ENCODE measurements at places on chromosomes 7 and 10.

DNA sequence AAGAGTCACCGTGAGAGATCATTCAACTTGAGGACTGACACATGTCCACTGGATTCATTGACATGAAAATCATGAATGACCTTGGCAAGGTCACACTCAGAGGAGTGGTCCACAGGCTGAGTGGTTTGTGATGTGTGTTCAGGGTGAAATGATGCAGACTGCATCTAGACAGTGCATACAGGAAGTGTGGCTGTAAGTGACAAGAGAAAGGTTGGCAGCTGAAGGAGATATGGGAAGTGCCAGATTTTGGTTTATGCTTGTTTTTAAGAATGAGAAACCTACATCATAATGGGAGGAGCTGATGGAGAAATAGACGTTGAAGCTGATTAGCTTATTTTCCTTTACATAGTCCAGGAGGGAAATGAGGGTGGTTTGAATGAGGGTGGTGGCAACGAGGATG lies 64.8 kb upstream of the VIPR2 start:
- no peak for DNase-seq

- DNase-seq, result no peak
Measured at GRCh38 chr10:43214071-43214955, 52.6 kb downstream of the RASGEF1A start.

DNA sequence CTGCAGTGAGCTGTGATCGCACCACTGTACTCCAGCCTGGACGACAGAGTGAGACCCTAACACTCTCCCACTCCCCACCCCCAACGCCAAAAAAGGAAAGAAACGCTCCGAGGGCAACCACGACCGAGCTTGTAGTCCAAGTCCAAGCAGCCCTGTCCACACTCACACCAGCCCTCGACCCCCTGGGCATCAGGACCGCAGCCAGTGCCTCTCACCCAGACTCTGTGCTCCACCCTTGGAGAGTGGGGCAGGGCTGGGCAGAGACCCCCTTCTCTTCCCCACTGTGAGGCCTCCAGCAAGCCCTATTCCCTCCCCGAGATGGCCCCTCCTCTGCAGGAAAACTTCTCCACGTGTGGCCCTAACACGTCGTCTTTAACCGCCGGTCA lies 82.6 kb downstream of the FOXL3 start:
- no peak for DNase-seq

- no peak for DNase-seq
Measured at GRCh38 chr7:46772776-46773175, 809.1 kb downstream of the TNS3 start.

GRCh38 chr10:94571081-94571480 lies 25.5 kb downstream of the HELLS start:
- no peak for DNase-seq
